ENCODE measurements at places on chromosomes 6 and 20. TPM values are rescaled to one million over a fixed set of nuclear protein-coding genes. Genes with fewer than 3 reads are reported as not detected.

SLC22A16 gene
- 0.43 TPM for polyA plus RNA-seq

PRELID3B gene
- polyA plus RNA-seq = 79.7 TPM

KCNK16 gene
- polyA plus RNA-seq = not detected

DNA sequence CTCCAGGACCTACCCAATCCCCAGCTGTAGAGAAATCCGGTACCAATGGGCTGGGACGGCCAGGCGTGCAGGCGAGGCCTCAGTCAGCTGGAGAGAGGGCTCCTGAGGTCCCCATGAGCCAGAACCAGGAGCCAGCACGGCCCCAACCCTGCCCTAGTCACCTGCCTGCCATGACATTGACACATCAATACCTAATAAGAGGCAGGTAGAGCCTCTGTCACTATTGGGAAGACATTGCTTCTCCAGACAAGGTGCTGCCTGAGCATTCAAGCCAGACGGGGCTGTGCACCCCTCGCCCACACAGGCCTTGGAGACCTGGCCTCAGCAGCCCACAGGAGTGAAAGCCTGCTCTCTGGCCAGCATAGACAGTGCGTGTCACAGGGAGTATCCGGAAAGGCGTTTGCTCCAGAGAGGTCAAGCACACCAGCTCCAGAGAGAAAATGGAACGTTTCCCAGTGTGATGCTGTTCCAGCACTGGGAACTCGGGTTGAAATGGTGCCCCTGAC, 3.5 kb downstream of the DLL1 start:
- no peak for DNase-seq

DNA sequence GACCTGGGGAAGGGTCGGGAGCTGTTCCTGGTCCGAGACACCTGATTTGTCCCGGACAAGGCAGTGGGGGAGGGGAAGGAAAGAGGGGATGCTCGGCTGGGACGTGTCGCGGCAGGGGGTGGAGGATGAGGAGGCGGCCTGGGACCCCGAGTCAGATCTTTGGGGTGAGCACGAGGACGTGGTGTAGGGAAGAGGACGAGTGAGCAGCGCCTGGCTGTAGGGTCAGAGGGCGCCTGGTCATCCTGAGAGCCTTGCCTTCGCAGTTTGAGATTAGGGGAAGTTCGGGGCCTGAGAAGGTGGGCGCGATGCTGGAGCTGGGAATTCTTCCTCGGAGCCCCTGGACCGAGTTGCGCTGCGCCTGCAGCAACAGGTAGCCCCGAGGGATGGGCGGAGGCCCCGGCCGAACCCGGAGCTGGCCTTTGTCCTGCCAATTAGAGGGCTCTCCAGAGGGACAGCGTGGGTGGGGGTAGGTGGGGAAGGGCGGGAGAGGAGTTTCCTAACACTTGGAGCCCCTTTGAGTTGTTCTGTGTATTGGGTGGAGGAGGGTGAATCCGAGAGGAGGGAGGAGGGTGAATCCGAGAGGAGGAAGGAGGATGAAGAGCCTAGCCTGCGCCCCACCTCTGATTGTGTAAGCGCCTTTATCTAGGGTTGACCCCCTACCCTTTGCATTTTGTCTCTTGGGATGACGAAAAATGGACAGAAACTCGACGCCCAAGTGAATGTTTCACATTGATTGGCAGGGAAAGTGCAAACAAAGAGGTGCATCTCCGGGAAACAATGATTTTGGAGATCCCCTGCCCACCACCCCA, 72.0 kb downstream of the SOX4 start:
- no peak for DNase-seq

GRCh38 chr20:45920462-45921336, 8.7 kb upstream of the PLTP start:
- DNase-seq = no peak

GRCh38 chr6:122735582-122735981, 43.9 kb upstream of the FABP7 start:
- DNase-seq = no peak

DNA sequence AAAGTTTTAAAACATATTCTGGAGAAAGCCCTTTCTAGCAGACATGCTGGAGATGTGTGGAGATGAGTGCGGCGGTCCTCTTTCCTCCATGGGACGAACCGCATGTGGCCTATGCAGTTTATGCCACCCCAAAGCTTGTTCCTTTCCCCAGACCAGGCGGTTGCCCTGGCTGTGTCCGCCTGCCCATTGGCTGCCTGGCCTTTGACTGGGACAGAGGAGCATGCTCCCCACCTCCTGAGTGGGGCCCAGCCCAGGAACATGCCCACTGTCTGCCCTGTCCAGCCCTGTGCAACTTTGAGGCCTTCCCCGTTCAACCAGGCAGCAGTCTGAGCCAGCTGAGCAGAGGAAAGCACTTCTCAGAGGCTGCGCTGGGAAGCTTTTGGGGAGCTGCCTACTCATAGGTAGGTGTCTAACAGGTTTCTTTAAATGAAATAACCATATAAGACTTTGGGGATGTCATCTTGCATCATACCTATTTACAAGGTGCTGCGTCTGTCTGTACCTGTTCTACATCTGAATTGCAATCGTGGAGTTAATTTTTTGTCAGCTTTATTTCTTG, 20.6 kb downstream of the FOXC1 start:
- no peak for DNase-seq

DNA sequence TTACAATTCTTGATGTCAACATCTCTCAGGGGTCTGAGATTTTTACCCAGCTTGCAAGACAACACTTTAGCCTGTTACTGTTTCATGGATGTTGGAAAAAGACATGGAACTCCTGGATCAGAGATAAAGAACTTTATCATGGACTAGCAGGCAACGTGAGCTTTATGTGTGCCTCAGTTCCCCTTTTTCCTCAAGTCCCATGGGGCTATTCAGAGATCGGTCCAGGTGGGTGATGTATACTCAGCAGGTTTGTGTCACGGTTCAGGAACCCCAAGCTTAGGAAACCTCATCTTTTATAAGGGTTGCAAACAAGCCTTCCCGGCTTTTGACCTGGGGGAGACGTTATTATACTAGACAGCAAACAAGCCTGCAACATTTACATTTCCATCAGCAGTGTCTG, 15.0 kb downstream of the AFG1L start:
- DNase-seq = no peak

DNA sequence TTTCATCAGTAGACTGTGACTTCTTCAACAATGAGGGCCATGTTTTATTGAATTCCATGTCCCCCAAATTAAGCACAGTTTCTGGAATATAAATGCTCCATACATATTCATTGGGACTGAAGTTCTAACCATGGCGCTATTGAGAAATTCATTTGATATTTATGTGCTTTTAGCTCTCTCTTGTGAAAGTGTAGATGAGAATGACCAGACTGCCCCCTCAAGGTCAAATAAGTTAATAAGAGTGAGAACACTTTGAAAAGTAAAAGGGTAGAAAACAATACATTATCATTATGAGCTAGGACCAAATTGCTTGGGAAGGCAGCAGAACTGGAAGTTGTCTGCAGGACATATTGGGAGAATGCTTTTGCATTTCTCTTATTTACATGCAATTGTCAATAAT, 597.9 kb downstream of the EPM2A start:
- no peak for DNase-seq

- DNase-seq = no peak
Observed at GRCh38 chr20:38536310-38536709, 44.7 kb upstream of the ADIG start.

GRCh38 chr20:40319741-40320516, 369.1 kb downstream of the MAFB start:
- DNase-seq = no peak

DNA sequence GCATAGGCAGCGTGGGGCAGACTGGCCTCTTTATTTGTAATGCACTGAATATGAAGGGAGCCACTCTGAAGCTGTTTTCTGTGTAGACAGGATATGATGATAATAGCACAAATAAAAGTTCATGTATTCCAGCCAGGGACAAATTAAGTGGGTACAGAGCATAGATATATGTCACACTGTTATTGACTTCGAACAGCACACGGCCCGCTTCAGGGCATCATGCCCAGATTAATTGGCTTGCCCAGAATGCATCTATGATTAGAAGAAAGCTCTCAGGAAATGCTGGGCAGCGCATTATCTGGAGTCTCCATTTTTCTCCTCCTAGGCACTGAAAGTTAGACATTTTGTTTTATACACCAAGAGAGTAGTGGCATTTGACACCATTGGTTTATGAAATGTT, 26.3 kb upstream of the SASH1 start:
- DNase-seq = no peak

- DNase-seq = no peak
Observed at GRCh38 chr6:15338476-15338875, 92.6 kb downstream of the JARID2 start.

DNA sequence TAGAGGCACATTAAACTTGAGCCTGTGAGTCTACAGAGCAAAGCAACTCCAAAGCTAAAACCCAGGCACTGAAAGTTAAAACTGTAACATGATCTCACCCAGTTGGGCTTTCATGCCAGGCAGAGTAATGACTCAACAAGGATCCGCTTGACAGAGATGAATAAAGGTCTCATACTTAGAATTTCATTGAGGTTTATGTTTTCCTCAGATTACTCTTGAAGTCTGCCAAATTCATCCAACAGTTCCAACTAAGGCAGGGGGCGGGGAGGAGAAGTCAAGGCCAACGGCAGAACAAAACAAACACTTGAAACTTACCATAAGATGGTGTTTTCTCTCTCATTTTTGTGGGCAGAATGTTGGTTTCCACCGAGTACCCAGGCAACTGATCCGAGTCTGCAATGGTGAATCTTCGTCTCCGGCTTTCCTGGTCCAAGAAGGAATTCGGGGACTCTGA, 54.0 kb upstream of the IPCEF1 start:
- no peak for DNase-seq

Measured in right renal pelvis (tissue), 4 donors.